ENCODE measurements at places on chromosomes 1 and 21.

DNA sequence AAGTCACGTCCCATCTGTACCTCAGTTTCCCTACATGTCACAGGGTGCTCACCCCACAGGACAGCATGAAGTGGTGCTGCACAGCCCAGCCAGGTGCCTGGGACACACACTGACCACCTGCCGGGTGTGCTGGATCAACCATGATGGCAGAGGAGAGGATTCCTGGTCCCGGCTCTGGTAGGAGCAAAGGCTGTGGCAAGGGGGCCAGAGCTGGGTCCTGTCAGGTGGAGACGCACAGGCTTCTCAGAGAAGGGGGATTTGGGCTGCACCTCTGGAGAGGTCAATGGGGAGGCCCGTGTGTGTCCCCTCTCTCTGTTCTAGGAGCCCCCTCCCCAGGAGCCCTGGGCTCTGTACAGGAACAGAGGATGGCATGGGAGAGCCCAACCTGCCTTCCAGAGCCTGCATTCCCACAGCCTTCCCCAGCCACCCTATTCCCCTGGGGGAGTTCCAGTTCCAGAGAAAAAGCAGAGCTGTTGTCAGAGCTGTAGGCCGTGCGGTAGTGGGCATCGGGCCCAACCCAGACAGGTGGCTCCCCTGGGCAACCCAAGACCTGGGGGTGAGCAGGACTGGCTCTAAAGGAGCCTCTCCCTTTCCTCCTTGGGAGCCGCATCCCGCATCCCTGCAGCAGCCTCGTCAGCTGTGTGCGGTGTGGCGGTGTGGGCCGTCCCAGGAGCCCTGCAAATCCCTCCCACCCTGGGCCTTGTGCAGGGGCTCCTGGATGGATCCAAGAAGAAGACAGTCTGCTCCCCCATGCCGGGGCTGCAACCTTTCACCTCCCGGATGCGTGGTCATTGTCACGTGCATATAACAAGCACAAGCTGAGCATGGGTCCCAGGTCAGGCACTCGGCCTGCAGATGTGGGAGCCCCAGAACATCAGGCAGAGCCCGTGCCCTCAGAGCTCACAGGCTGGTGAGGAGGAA, 2.9 kb upstream of the TFF3 start:
- DNase-seq, result no peak

GRCh38 chr1:198408716-198409115, 131.8 kb downstream of the ATP6V1G3 start:
- DNase-seq, result no peak

- no peak for DNase-seq
Observed at GRCh38 chr1:92538048-92538412, 51.3 kb upstream of the GFI1 start.

GRCh38 chr1:19049128-19049768, 92.8 kb upstream of the IFFO2 start:
- no peak for DNase-seq

- no peak for DNase-seq
Observed at GRCh38 chr1:230394741-230395140, 31.4 kb downstream of the PGBD5 start.

DNA sequence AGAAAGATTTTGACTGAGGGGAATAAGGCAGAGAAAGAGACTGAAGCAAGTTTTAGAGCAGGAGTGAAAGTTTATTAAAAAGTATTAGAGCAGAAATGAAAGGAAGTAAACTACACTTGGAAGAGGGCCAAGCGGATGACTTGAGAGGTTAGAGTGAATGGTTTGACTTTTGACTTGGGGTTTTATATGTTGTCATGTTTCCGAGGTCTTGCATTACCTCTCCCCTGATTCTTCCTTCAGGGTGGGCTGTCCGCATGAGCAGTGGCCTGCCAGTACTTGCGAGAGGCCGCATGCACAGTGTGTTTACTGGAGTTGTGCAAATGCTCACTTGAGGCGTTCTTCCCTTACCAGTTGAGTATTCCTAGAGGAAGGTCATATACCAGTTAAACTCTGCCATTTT, 13.0 kb upstream of the DENND2D start:
- DNase-seq, result no peak

- DNase-seq, result no peak
Observed at GRCh38 chr1:234602334-234603220, 7.4 kb downstream of the IRF2BP2 start.

DNA sequence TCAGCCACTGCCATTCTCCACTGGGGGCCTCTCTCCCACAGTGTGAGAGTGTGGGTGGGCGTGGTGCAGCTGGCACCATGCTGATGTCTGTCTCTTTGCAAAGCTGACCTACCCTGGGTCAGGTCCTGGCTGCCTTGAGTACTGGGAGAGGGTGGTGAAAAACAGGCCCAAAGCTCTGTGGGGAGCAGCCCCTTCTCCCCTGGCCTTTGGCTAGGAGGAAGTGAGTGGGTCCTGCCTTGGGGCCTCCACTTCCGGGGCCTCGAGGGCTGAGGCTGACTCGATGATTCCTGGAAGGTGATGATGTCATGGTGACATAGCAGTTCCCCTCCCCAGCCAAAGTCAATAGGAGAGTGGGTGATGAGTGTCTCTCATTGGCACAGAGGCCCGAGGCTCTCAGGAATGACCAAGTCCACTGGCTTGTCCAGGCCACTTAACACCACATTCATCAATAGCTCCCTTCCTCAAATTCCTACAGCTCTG, 53.0 kb downstream of the IER5 start:
- DNase-seq, result peak; percentile 45

DNA sequence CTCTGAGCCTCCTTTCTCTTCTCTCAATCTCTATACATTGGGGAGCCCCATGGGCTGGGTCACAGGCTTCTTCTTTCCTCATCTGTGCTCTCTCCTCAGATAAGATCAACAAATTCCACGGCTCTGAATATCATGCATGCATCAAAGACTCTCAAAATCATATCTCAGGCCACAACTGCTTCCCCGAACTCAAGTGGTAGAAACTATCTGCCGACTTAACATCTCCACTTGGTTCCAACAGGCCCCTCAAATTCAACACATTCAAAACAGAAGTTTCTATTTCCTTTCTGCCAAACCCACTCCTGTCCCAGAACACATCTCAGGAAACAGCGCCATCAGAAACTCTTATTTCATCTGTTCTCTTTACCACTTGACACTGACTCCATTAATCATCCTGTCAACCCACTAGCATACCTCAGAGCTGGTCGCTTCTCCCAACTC, 16.7 kb downstream of the DDX59 start:
- no peak for DNase-seq

DNA sequence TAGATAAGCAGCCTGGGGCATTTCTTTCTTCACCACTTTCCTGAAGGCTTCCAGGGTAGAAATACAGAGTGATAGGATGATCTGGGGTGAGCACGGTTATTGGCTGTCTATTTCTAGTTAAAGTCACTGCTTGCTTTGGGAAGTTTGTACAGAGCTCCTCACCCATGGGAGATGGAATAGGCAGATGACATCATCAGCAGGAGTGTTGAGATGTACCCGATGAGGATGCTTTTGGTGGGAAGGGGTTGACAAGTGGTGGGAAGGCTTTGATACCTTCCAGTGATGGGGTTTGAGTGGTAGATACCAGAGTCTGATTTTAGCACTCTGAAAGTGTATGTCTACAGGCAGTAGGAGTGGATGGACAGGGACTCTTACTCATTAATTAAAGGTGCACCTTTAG, 112.6 kb downstream of the BRINP2 start:
- DNase-seq, result no peak

GRCh38 chr1:230285351-230285750, 140.8 kb downstream of the PGBD5 start:
- no peak for DNase-seq

DNA sequence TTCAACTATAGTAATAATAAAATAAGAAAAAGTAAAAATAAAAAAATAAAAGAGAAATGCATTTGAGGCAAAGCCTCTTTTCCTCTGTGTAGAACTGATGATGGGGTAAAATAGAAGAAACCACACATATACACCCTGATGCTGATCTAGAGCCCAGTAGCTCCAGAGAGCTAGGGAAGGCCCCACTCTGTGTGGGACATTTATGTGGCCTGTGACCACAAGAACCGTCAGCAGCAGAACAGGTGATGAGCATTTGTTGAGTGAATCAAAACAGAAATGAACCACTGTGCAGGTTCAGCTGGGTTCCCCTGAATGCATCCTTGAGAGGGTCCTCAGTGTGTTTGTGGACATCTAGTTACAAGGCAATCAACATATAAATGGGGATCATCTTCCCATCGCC, 221.8 kb upstream of the HOOK1 start:
- DNase-seq, result no peak

- DNase-seq, result no peak
Observed at GRCh38 chr1:92940541-92940940, 20.7 kb downstream of the DIPK1A start.

- no peak for DNase-seq
Observed at GRCh38 chr1:246573491-246573890, 7.2 kb downstream of the CNST start.

DNA sequence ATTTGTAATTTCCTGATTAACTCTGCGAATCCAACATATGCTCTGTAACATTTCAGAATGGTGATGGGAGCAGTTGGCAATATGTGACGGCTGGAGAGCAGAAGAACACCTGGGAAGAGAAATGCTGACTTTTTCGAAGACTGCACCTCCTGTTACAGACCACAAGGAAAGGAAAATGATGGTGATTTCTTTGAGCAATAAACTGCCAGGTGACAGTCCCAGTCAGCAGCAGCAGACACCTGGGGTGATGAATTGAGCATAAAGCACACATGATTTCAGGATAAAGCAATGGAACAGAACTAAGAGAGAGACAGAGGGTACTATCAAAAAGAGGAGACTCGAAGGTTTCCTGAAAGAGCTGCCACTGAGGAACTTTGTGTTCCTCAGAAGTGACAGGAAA, 528.6 kb downstream of the NEGR1 start:
- no peak for DNase-seq

DNA sequence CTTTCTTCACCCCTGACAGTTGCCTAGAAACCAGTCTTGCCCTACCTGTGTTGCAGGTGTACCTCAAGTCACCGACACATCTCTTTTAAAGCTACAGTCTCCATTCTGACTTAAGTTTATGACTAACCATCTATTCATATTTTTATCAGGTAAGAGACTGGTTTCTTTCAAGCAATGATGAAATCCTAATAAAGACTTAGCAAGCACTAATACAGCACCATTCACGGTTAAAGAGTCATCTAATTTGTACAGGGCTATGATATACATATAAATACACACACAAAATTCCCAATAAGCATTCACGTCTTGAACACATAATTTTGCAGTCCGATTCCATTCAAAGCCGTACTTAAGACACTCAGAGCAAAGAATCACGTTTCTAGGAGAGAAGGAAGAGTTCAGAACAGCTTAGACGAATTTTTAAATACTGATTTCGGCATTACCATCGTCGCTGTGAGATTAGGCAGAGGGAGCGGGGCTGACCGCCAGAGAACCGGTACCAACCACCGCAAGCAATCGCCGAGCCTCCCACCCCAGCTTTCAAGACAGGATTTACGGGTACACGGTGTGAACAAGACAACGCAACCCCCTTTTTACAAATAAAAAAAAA, 943 bp downstream of the ERRFI1 start:
- DNase-seq, result no peak

DNA sequence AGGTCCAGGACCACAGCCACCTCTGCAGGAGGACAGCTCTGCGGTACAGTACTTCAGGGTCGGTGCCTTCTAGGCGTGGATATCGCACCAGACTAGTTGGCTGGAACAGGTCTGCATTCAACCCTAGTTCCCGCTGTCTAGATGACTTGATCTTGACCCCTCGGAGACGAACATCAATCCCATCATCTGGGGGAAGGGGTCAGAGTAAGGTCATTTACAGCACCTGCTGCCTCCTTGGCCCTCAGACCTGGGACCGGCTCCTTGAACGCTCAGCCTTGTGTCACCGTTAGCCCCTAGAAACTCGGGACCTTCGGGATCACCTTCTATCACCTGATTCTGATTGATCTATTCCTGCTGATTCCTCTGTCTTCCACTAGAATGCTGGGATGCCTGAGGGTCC, 2.6 kb downstream of the HECTD3 start:
- no peak for DNase-seq

DNA sequence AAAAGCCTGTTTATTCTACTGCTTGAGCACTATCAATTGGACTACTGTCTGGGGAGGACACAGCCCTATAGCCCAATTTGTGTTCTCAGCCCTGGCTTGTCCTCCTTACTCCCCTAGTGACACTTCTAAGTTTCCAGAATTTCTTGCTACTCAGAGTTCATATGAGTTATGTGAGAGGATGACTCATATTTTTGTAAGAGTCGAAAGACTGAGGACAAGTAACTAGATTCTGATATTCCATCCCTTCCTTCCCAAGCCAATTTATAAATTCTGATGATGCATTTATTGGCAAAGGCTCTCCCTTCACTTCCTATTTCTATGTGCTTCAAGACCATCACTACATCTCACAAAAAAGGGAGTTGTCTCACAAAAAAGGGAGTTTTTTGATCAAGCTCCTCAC, 422.2 kb upstream of the DEPDC1 start:
- DNase-seq, result no peak

GRCh38 chr1:15939181-15940109, 36.5 kb downstream of the ZBTB17 start:
- no peak for DNase-seq

- DNase-seq, result no peak
Observed at GRCh38 chr21:15679630-15680029, 50.2 kb upstream of the USP25 start.

GRCh38 chr1:13652238-13652637, 47.8 kb upstream of the PRDM2 start:
- DNase-seq, result no peak

- no peak for DNase-seq
Observed at GRCh38 chr1:79293611-79294010, 287.1 kb upstream of the ADGRL4 start.

- no peak for DNase-seq
Observed at GRCh38 chr1:102098536-102098935, 101.8 kb upstream of the OLFM3 start.

DNA sequence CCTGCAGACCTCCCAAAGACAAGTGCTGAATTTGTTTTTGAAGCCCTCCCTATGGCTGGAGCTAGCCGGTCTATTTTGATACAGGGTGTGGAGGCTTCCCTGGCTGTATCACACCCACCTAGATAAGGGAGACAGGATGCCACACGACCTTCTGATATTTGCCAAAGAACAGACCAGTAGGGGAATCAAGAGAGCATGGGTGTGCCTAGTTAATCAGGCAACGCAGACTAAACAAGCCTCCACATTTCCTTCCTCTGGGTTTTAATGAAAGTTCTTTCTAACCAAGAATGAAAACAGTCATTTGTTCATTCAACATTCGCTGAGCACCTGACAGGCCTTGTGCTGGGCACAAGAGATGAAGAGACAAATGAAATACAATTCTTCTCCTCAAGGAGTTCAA, 446.8 kb downstream of the PLPP3 start:
- no peak for DNase-seq

DNA sequence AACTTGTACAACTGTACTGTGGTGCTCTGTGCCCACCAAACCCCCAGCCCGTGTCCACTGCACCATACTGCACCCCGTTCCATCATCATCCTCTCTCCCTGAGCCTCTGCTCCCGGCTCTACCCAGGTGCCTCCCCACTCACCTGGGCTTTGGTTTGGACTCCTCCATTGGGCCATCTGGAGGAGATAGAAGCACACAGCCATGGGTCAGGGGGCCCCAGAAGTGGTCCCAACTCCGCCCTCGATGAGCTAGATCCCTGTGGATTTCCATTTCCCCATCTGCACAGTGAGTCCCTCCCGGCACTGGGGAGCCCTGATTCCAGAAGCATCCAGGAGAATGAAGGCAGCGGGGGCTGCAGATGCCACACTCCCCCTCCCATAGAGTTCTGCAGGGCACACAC, 10.8 kb downstream of the TNNT2 start:
- no peak for DNase-seq

- no peak for DNase-seq
Observed at GRCh38 chr1:237748171-237748960, 142.4 kb downstream of the ZP4 start.

GRCh38 chr1:208921259-208921658, 662.3 kb upstream of the CAMK1G start:
- no peak for DNase-seq

Measured in activated T-helper 2 cell treated with anti-CD3 and anti-CD28 coated beads, Interferon-gamma antibody, Interleukin-2, Interleukin-4, amounts not matched to agents 10 μg/mL and 5 μg/mL and 100 μg/mL, durations not matched to agents 14 hours and 24 hours and 36 hours (primary cell).